ENCODE measurements at places on chromosomes 5 and 9.

DNA sequence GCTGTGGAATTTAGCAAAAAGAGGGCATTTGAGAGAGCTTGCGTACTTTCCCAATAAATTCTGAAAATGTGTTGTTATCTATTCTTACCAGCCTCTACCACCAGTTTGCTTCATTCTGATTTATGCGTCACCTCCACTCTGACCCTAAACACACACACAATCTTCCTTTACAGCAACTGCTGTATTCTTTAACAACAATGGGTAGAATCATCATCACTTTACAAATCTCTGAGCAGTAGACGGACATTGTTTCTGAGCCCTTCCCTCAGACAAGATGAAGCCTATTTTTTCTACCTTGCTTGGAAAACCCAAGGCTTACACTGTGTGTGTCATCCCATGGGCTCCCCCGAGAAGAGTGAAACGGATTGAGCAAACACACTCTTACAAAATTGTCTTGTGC, 83.1 kb upstream of the RASA1 start:
- no peak overlapping the region for H3K27ac ChIP-seq
- DNase-seq: no peak
- no peaks in the 10 kb centered on the region for H3K36me3 ChIP-seq
- no peaks in the 10 kb centered on the region for H3K27me3 ChIP-seq
- H3K4me1 ChIP-seq: no peaks in the 10 kb centered on the region

DNA sequence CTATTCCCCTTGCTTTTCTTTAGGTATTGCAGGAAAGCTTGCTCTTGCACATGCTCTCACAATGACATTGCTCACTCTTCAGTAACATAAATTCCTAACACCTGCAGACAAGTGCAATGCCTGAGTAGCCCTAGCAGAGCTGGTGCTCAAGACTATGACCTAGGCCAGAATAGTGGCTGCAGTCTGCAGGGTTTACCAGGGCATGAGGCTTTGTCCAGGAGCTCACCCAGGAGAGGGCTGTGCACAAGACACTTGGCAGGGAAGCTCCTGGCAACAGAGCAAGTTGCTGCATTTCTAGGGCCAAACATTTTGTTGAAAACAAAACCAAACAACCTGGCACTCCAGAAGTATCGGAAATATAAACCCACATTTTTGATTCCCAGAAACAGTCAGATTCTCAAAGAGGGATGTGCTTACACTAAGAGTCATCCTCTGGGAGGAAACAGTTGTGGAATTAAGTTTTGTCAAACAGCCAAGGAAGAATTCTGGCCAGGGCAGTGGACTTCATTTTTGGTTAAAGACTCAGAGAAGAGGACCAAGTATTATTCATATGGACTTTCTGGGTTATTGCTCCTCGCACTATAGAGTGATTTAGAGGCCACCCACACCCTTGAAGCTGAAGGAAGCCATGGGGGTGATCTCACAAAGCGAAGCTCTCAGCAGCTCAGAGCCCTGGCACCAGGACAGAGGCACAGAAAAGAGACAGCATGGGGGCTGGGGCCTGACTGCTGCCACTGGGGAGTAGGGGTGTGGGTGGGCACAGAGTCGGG, 44.9 kb downstream of the MACROH2A1 start:
- no peaks in the 10 kb centered on the region for H3K4me1 ChIP-seq
- no peak overlapping the region for H3K27ac ChIP-seq
- H3K4me3 ChIP-seq: no peak overlapping the region
- DNase-seq: no peak
- peaks cover 3% of the 10 kb centered on the region for H3K36me3 ChIP-seq
- no peaks in the 10 kb centered on the region for H3K27me3 ChIP-seq

GRCh38 chr9:82911996-82912395, 150.9 kb downstream of the RASEF start:
- no peak for DNase-seq
- H3K36me3 ChIP-seq: peaks cover 46% of the 10 kb centered on the region
- H3K27ac ChIP-seq: no peak overlapping the region
- H3K4me1 ChIP-seq: peaks cover 19% of the 10 kb centered on the region

GRCh38 chr5:135340568-135340967, 58.5 kb downstream of the MACROH2A1 start:
- no peak overlapping the region for H3K27ac ChIP-seq
- no peak for DNase-seq
- no peaks in the 10 kb centered on the region for H3K27me3 ChIP-seq
- H3K4me1 ChIP-seq: no peaks in the 10 kb centered on the region
- H3K4me3 ChIP-seq: no peak overlapping the region

All from WTC11 (cell line).